ENCODE measurements at places on chromosomes 3 and 15.

DNA sequence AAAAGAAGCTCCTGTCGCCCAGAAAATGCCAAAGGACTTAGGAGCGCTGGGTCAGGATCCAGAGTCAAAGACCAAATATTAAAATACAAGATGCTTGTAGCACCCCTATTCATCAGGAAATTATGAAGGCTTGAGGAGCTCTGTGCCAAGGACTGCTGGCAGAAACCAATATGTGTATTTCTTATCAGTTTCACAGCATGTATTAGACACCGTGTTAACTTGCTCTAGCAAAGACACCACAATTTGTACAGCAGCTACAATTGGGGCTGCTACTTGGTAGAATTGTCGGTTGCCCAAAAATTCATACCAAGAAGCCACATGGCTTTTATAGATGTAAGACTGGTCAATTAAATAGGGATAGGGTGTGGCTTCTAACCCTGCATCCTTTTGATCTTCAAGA, 128.8 kb downstream of the CD47 start:
- no peak for DNase-seq

DNA sequence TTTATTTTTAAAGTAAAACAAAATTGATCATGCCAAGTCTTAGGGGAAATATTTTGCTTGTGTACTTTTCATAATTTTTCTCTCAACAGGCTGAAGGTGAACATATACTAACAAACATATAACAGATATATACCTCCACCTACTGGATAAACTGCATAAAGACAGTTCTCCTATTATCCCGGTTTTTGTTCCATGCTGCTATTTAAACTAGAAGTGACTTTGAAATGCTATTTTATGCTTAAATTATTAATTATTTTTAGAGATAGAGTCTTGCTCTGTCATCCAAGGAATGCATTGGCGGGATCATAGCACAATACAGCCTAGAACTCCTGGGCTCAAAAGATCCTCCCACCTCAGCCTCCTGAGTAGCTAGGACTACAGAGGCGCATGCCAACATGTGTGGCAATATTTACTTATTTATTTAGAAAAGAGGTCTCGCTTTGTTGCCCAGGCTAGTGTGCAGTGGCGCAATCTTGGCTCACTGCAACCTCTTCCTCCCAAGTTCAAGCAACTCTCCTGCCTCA, 49.8 kb downstream of the ST3GAL6 start:
- no peak for DNase-seq

DNA sequence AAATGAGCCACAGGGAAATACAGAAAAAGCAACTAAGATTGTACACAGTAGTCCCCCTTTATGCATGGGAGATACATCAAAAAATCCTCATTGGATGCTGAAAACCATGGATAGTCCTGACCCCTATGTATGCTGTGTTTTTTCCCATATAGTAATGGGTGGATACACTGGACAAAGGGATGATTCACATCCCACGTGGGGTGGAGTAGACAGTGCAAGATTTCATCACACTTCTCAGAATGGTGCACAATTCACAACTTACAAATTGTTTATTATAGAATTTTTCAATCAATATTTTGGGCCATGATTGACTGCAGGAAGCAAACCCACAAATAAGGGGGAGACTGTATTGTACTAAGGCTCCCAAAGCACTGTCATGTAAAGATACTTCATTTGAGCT, 224.4 kb upstream of the STRIT1 start:
- DNase-seq: no peak

GRCh38 chr3:10226293-10226692, 22.0 kb upstream of the TATDN2 start:
- DNase-seq: no peak

All from T follicular helper cell (primary cell).